ENCODE measurements at places on chromosomes 12 and 14.

GRCh38 chr14:84041421-84041820 is 1488.5 kb upstream of the FLRT2 start:
- no peak for DNase-seq

GRCh38 chr12:92518071-92518470 is 184.7 kb upstream of the PLEKHG7 start:
- DNase-seq, result no peak

DNA sequence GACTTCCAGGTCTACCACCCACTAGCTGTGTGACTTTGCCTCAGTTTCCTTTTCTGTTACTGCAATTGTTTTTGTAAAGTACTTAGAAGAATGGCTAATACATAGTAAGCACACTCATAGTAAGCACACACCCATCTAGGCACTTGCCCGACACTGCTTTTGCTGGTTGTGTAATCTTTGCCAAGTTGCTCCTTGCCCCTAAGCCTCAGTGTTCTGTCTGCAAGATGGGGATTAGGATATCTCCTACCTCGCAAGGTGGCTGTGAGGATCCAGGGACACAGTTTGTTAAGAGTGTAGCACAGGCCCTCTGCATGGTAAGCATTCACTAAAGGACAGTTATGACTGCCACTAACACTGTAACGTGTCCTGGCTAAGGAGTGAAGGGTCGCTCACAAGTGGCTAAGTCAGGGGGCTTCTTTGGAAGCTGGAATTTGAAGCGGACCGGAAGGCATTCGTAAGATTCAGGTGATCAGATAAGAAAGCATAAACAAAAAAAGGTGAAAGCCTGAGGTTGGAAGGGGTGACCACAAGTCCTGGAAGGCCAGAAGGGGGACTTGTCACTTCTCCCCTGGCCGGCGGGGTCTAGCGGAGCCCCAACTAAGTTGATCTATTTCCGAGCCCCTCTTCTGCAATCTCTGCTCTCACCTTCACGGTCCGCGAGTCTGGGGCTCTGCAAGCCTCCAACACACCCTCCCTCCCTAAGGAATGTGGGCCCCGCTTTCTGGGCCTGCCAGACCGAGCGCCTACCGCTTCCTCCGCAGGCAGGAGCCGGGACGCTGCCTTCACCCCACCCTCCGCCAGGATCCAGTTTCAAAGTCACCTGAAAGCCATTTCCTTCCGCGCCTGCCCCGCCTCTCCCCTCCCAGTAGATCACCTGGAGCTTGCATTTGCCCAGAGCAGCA is 1.5 kb upstream of the PLEKHG3 start:
- peak; percentile 85 for DNase-seq

GRCh38 chr12:12121061-12121460 is 50.3 kb downstream of the BCL2L14 start:
- DNase-seq, result no peak

- DNase-seq, result no peak
Measured at GRCh38 chr12:128803788-128804187, 20.0 kb downstream of the SLC15A4 start.

DNA sequence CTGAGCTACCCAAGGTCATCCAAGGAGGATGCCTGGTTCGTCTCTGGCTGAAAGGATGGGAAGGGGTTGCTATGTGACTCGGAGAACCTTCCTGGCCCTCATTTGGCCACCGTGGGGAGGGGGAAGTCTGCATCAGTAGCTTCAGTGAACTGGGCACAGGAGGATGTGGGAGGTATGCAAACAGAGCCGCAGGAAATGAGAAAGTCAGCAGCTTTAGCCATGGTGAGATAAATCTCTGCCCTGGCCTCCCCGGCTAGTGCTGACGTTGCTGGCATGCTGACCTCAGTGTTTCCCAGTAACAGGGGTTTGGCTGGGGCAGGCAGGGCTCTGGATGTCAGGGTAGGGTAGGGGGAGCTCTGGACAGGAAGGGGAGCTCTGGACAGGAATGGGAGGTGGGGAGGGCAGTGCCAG is 2.3 kb upstream of the CEBPE start:
- DNase-seq, result no peak

DNA sequence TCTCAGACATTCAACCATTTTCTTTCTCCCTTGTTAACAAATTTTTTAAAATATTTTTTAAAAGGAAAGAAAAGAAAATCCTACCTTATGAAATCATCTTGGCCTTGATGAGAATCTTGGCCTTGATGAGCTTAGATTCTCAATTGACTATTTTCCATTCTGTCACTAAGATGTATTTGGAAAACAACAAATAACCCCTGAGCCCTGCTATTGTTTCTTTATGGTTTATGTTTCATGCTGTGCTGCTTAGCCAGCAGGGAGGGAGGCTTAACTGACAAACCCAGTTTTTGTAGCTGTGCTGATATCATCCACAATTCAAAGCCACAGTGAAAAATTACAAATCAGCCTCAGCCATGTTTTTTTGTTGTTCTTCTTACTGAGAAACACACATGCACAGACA is 404.1 kb downstream of the RAD51B start:
- DNase-seq, result no peak

DNA sequence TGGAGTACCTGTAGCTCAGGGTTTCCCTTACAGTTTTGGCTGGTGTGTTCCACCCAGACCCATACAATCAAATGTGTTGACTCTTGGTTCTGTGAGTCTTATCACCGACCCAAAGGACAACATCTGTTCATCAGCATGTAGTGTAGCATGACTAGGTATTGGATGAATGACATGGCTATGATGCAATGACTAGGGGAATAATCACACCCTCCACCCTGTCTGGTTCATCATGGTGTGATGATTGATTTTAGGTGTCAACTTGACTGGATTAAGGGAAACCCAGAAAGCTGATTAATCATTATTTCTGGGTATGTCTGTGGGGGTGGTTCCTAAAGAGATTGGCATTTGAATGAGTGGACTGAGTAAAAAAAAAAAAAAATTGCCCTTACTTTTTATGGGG is 311.3 kb downstream of the DPF3 start:
- DNase-seq, result peak; percentile 88

DNA sequence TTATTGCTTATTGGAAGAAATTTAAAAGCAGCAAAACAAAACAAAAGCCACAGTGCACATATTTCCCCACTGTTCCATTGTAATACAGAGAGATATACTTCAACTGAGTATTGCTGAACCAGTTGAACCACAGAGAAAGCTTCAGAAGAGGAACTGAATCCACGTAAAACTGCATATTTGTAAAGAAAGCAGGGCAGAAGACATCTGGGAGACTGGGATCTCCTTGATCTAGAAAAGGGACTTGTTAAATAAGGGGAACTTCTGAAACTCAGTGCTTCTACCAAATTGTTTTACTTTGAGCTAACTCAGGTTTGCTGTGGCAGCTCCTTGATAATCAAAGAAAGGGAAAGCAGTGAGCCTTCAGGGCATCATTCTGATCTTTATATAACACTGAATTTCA is 411.1 kb upstream of the MDGA2 start:
- DNase-seq, result no peak

DNA sequence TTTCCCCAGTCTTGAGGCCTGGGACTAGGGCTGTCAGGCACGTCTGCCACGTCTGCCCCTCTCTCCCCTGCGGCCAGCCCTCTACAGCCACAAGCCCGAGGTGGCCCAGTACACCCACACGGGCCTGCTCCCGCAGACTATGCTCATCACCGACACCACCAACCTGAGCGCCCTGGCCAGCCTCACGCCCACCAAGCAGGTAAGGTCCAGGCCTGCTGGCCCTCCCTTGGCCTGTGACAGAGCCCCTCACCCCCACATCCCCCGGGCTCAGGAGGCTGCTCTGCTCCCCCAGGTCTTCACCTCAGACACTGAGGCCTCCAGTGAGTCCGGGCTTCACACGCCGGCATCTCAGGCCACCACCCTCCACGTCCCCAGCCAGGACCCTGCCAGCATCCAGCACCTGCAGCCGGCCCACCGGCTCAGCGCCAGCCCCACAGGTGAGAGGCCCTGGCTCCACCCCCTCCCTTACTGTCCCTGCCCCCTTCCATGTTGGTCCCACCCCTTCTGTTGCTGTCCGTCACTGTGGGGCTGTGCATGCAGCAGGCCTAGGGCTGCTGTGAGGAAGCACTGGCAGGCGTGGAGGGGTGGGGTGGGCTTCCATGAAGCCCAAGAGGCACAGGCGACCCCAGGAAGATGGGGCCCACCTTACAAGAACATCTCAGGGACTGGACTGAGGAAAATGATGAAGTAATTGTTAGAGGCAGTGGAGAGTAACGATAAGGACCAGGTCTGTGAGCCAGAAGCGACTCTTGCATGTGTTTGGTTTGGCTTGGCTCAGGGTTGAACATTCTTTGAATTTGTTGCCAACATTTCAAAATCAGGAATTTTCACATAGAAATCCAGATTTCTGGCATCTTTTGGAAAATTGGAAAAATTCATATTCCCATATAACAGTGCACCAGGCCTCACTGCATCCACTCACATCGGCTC is 16.8 kb downstream of the C12orf43 start:
- DNase-seq, result no peak

DNA sequence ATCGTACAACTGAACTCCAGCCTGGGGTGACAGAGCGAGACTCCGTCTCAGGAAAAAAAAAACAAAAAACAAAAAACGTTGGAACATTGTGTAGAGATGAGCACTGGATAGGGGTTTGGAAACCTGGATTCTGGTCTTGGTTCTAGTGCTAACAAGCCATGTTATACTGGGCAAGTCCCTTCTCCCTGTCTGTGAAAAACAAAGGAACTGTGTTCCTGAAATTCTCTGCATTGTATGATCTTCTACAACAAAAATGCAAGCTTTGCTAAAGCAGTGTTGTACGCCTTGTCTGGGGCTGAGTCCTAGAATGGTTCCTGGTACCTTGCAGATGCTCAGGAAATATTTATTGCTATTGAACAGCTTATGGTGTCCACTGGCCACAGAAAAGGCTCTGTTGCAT is 13.4 kb downstream of the GPRC5D start:
- no peak for DNase-seq

DNA sequence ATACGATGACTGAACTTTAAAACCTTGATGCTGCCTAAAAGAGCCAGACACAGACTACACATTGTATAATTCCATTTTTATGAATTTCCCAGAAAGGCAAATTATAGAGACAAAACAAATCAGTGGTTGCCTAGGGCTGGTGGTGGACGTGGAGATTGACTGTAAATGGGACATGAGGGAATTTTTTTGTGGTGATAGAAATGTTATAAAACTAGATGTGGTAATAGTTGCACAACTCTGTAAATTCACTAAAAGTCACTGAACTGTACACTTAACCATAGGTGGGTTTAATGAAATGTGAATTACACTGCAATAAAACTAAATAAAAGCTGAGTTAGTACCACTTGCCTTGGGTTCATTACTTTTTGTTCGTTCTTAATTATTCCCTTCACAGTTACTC is 72.1 kb downstream of the PLEKHA5 start:
- DNase-seq, result no peak

DNA sequence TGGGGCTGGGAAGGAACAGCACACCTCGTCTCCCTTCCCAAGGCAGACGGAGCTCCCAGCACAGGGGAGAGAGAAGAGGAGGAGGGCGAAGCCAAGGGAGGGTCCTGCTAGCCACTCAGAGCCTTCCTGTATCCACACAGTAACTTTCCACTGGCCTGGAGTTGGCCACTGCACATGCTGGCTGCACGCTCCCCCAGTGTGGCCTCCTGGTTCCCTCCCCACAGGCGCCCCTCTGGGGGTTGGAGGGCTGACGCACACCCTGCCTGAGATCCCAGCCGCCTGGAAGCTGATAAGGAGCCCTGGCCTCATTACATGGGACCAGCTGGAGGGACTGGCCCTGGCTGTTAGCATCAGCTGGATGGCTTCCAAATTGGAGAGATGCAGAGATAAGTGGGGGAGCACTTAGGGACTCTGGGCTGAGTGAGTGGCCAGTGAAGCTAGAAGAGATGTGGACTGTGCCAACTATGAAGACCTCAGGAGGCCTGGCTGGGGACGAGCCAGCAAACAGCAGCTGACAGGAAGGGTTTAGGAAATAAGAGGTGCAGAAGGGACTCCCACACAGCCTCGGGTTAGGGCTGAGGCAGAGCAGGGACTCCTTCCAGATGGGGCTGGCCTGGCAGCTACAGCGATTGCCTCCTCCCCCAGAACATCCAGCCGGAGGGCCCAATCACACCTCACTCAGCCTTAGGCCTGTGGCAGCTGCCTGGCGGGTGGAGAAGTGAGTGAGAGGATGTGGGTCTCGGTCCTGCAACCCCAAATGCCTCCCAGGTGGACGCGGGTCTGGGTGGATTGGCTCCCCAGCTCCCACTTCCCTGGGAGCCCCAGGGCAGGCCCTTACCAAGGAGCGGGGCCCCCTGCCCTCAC is 26.3 kb upstream of the BCDIN3D start:
- DNase-seq, result no peak

DNA sequence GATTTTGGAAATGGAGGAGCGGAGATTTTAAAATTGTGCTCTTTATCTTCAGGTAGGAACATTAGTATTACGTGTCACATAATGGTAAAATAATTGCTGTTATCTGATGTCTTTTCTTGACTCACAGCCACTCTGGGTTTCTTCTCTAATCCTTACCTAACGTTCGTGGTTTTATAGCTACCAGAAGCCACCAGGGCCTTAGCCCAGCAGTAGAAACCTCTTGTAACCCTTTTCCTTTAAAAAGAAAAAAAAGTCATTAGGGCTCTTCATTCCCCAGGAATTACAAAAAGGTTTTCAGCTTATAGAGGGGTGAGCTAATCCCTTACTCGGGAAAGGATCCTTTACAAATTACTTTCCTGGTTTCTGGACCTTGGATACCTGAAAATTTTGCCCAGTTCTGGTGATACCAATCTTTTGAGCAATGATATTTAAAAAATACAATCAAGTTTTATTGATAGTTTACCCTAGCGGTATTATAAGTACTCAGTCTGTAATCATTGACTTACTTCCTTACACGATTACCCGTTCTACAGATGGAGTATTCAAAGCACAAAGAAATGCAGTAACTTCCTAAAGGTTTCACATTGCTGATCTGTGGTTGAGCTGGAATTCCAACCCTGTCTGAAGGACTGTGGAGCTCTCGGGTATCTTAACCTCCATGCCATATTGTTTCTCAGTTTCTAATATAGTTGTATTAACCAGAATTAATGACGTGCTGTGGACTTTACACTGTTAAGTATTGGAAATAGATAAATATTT is 1.6 kb downstream of the GABARAPL1 start:
- DNase-seq, result peak; percentile 21

DNA sequence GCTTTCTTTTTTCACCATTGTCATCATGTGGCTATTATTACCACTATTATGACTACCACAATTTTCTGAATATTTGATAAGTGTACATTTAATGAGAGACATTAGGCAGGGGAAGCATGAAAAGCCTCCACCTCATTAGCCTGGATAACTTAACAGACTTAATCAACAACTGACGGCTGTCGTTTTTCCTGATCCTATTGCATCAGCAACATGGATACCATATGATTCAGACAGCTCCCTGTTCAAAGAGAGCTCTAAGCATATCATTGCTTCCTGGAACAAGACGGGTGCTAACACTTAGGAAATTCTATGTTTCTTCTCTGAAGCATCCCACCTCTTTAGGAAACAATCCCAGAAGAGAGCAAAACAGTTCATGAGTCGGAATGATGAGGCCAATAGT is 765.2 kb downstream of the NOVA1 start:
- DNase-seq, result peak; percentile 13

- peak; percentile 78 for DNase-seq
Measured at GRCh38 chr12:90574676-90575075, 380.3 kb downstream of the CCER1 start.

GRCh38 chr12:119672194-119672593 is 4.3 kb downstream of the PRKAB1 start:
- no peak for DNase-seq

All from epithelial cell of esophagus (primary cell).